ENCODE measurements at places on chromosomes 1 and 21. TPM values are rescaled to one million over a fixed set of nuclear protein-coding genes. Genes with fewer than 3 reads are reported as not detected.

- no peak for DNase-seq
Observed at GRCh38 chr1:109361649-109362048, 36.1 kb downstream of the SORT1 start.

Gene DEPDC1
- polyA plus RNA-seq: 14.3 TPM

DNA sequence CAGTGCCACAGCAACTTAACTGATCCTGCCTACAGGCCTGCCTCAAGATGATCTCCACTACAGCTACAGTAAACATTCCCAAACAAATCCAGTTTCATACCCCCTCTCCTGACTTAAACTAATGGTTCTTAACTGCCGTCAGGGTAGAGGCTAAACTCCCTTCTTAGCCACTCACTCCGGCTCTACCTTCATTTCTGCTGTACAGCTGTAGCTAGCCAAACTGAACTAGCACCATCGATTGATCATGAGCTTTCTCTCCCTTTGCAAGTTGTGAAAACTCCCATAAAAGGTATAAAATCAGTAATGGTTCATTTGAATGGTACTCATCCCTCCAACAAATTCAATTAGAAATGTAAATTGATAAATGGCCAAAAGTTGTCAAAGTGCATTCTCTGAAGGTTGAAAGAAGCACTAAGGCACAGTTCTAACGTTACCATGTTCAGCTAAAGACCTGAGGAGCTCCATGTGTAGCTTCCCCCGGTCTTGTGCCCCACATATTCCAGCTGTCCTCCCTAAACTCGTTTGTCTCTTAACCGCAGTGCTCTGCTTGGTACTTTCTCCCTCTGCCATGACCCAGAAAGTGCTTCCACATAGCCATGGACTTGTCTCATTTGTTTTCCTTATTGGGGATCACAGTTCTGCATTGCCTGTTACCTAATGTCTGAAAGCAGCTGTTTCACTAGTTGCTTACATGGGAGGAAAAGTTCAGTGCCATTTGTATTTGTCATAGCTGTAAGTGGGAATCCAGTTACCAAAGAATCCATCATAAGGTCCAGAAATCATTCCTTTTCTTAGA lies 49.8 kb downstream of the DHX9 start:
- no peak for DNase-seq

GRCh38 chr1:198141668-198142351 lies 15.0 kb upstream of the NEK7 start:
- DNase-seq: no peak

GRCh38 chr1:96923753-96924152 lies 202.2 kb downstream of the PTBP2 start:
- no peak for DNase-seq

Gene SPRR1B
- polyA plus RNA-seq: not detected
